Fibroblast of upper back skin (primary cell): ENCODE measurements at places on chromosomes 1 and 21.

DNA sequence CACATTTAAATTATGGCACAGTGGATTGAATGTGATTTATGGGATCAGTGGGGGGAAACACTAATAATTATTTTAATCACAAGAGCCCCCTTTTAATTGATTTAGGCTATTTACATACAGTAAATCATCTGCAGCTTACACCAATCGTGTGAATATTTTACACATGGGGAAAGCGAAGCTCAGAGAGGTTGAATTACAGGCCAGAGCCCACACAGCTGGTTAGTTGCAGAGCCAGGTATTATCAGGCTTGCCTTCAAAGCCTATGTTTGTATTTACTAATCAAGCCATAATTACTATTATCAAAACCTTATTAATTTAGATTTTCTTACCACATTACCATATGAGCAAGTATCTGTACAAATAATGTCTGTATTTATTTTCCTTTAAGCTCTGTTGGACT is 749 bp downstream of the SDCCAG8 start:
- no peak for DNase-seq

DNA sequence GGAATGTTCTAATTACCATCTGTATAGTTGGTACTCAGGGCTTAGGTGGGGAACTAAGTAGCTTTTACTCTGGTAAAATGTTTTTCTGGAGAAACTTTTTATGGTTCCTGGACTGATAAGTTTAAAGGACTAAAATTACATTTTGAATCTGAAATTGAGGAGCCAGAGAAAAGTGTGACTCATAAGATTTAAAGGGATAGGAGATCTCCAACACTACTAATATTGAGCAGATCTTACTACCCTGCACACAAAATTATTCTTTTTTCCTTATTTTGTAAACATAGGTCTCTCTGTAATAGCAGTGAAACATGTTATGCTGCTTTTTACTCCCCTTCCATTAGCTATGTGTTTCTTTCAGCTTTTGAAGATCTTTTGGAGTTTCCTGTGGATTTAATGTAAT is 32.5 kb downstream of the MTF2 start:
- no peak for DNase-seq

GRCh38 chr1:92786111-92786901 is 1.4 kb upstream of the EVI5 start:
- DNase-seq = no peak

- DNase-seq = no peak
Measured at GRCh38 chr1:233290396-233291034, 5.0 kb downstream of the PCNX2 start.

DNA sequence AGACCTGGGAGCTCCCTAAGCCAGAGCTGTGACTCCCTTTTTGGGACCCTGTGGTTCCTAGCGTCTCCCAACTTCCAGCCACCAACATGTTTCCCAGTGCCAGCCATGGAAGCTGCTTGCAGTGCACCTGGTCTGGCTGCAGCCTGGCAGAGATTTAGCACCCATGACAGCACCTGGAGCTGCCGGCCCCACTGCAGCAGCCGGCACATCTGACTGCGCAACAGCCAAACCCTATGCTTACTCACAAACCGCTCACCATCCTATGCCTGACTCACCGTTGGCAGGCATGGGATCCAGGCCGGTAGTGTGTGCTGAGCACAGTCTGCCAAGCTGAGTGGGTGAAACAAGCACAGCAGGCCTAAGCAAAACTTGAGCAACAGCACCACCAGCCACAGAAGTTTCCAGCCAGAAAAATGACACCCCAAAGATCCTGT is 435.9 kb upstream of the PRMT6 start:
- peak; percentile 29 for DNase-seq

DNA sequence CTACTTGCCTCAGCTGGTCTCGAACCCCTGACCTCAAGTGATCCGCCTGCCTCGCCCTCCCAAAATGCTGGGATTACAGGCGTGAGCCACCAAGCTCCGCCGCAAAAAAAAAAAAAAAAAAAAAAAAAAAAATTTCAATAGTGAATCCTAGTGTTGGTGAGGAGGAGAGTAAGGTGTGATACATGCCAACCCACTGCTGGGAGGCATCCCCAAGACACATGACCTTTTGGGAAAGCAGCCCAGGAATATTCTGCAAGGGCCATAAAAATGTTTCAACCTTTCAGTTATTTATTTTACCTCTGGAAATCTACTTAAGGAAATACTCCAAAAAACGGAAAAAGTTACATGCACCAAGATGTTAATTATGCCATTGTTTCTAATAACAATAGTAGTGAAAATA is 69.0 kb downstream of the ITPKB start:
- no peak for DNase-seq
